GM12865 (cell line): ENCODE measurements at places on chromosomes 6 and 20.

DNA sequence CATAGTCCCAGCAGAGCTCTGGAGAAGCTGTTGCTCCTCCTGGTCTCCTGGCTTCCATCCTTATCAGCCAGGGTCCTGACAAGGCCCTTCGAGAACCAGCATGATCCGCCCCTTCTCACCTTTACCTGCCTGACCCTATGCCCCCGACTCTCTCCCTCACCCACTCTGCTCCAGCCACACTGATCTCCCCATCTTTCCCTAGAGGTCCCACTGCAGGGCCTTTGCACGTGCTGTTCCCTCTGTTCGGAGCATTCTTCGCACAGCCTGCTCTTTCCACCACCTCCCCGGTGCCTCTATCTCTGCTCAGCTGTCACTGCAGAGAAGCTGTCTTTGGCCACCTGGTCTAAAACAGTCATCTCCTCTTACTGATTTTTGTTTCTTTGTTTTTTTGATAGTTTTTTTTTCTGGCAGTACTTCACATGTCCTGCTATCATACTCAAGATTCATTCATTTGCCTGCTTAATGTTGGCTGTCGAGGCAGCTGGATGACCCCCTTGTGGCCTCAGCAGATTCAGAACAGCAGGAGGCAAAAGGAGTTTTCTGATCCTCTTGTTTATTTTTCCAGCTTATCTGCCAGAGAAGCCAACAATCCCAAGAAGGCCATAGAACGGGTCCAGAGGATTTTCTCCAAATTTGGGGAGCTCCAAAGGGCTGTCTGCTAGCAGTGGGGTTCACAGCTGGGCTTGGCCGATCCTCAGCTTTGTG, 1.6 kb upstream of the PTGIS start:
- no peak for DNase-seq

DNA sequence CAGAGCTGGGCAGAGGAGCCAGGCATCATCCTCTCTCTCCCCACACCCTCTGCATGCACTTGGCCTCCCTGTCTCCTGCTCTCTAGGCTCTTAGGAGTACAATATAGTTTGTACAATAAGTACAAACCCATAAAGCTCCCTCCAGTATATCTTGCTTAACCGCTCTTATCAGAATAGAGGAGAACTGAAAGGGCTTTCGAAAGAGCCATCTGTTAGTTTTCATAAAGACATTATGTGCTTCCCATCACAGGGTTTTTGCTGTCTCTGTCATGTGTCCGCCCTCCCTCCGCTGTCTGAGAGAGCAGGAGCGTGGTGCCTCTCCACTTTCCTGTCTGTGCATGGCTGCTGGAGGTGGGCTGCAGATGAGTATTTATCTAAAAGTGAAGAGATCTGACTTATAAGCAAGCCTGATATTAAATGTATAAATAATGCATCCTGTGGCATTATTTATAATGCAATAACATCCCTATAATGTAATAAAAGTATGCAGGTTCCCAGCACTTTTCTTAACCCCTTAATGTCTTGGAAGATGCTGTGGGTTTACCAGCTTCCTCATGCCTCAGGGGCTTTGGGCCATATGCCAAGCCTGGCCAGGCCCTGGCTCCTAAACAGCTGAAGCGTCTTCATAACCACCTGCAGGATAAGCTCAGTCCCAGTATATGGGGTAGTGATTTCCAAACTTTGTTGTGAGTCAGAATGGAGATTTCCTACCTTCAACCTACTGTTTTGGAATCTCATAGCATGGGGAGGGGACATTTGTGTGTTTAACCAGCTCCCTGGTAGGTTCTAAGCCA, 297.1 kb downstream of the DHX35 start:
- no peak for DNase-seq

GRCh38 chr20:44166008-44166407, 21.0 kb downstream of the JPH2 start:
- no peak for DNase-seq

GRCh38 chr6:138372711-138373463, 4.8 kb upstream of the SMIM28 start:
- DNase-seq = no peak

DNA sequence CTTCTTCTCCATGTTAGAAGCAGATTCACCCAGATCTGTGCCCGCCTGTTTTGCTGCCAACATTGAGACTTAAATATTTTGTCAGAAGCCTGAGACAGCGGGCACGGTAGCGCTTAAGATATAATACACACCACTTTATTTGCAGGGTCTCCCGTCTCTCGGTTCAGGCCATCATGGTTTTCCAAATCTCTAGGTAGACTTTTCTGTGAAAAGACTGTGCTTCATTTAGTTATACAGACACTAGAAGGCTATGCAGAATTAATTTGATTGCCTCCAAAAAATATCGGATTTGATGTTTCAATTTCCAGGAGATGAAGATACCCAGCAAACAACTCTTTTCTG, 598 bp downstream of the TBP start:
- DNase-seq = no peak

- DNase-seq = no peak
Observed at GRCh38 chr6:7169296-7169721, 61.5 kb downstream of the RREB1 start.

DNA sequence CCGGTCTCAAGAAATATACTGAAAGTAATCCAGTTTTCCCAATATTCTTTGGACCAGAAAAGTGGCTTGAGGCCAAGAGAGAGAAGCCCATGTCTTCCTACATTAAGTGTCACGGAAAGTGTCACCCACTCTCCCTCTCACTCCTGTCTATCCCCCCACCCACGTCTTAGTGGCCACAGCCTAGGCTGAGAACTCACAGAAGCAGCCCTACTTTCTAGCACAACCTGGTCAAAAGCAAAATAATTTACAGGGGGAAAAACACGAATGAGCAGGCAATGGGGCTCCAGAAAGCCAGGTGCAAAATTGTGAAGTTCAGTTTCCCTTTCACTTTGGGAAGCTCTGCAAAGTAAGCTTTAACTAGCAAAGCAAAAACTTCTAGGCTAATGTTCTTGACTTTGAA, 118.0 kb downstream of the OPRM1 start:
- peak; percentile 64 for DNase-seq

DNA sequence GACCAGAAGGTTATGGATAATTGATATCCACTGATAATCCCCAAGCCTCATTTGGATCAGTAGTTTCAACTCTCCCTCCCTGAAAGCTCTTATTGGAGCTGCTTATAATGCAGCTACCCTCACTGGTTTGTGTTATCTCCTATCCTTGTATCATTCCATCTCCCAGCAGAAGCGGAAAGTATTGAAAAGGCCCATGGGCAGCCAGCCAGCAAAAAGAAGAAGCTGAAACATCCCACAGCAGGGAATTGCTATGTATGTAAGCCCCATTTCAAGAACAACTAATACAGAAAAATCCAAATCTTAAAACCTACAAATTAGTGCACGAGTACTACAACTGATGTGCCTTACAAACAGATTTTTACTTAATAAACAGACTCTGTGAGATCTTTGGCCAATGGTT, 269.0 kb upstream of the ECI2 start:
- DNase-seq = no peak

DNA sequence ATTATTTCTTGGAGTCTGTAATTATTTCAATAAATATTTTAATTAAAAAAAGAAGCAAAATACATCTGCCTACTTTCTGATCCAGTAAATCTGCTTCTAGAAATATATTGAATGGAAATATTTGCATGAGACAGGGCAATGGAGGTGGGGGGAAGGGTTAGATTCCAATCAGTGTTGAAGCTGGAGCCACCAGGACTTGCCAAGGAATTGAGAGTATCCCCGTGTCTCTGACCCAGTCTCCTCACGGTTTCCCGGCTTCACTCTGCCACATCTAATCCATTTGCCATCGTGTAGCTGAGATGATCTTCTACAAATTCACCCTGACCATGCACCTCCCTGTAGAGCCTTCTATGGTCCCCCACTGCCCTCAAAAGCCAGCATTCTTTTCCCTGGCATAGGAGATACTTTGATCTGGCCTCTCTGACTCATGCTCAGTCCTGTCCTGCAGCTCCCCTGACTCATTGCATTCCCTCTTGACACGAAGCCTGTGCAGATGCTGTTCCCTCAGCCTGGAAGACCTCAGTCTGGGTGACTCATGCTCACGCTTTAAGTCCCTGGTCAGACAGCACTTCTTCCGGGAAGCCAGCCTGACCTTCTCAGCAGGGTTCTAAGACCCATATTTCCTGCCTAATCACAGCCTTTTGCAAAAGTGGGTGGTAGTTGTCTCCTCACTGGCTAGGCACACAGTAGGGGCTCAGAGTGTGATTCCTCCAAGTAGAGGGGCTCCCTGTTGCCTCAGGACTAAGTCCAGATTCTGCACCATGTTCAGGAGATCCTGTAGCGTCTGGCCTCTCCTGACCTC, 23.0 kb upstream of the FKBP1A start:
- no peak for DNase-seq

DNA sequence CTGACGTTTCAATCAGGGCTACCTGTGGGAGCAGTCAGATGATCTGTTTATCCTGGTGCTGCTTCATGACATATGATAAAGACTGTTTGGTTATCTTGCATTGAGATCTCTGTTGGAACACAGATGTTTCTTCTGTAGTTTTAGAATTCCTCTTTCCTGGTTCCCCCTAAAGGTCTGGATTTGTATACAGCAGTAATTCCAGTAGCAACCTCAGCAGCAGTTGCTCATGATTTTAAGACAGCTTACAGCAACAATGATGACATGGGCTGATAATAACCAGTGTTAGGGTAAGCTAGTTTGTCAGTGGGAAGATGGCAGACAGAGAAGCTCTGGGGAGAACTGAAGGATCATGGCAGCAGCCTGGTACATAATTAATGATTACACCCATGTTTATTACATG, 439.4 kb downstream of the PHF3 start:
- DNase-seq = no peak

GRCh38 chr20:5393218-5393870, 76.6 kb upstream of the PROKR2 start:
- DNase-seq = no peak

DNA sequence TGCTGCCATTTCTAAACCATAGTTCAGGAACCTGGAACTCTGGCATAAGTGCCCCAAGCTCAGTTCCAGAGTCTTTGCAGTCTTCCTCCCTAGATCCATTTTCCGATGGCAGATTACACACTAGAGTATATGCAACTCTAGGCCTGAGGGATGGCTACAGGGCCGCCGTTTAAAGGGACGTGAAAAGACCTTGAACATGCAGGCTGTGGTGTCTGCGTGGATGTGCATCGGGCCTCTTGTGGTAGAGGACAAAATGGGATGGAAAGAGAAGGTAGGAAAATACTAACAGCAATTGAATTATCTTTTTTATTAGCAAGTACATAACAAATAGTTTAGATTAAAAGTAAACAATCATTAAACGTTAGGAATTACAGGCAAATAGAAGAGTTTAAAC, 588.9 kb downstream of the RFPL4B start:
- DNase-seq = no peak

GRCh38 chr6:53608396-53608795, 57.2 kb downstream of the KLHL31 start:
- DNase-seq = no peak

DNA sequence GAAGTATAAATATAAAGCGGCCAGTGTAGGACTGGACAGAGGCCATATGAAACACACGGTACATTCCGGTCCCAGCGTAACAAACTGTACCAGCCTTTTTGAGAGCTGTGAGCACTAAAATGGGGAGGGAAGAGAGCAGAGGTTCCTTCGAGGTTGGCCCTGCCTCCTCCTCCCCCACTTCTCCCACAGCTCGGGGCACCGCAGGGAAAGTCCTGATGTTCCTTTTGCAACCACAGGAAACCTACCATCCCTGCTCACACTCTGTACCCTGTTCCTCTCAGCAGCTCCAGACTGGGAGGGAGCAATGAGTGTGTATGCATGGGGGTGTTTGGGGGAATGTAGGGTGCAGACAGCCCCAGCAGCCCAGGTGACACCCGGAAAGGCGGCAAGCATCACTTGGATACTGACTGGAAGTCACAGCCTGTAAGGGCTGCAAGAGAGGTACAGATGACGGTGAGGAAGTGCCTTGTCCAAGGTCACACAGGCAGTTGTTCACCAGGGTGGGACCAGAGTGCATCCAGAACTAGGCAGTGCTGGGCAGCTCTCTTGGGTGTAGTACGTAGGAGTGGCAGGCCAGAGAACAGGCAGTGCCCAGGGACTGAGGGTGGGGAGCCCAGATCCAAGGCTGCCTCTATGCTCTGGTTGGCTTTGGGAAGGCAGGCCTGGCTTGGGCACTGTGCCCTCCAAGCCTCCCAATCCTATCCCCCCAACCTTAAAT, 11.0 kb upstream of the ARMC12 start:
- DNase-seq = no peak

DNA sequence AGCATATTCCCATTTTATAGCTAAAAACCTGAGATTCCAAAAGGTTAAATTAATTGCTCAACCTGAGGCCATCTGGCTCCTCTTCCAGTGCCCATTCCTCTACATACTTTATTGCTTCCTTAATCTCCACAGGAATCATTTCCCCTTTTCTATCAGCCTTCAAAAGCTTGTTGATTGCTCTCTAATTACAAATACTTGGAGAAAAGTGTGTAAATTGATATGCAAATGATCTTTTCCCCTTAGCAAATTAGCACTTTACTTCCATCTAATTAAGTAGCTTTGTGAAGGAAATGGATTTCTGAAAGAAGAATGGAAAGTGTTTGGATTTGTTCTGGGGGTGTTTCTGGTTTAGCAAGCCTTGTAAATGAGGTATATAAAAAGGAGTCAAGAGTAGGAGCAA, 323.3 kb downstream of the GRIK2 start:
- no peak for DNase-seq

DNA sequence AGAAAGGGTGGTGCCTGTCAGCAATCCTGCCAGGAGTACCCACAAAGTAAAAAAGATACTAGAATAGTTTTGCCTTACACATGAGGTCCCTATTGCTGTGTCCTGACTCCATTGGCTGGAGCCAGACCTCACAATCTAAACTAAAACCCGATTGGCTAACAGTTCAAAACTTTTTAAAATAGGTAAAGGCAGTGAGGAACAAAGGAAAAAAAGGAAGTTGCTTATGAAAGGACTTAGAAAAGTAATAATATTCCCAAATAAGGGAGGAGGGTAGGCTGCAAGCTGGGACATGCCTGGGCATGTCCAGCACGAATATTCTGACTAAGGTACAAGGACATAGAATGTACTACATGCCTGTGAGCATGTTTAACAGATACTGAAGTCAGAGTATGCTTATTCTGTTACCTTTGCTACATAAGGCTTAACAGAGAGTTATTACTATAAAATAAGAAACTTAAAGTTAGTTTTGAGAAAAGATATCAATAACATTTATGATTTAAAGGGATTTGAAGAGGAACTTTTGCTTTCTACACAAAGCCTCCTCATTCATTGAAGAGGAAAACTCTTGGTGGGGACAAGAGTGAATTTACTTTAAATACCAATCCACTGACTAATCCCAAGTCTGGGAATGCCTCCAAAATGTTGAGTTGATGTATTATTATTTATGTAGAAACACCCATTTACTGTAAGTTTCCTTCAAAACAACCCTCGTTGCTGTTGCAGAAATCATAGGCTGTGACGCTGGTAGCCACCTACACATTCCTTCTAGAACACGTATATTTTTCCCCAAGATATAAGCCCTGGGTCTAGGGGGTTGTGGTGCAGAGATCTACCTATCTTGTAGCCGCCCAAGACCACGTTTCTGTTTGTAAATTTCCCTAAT, 8.2 kb upstream of the MTHFD1L start:
- DNase-seq = no peak

GRCh38 chr6:112800916-112801315, 453.8 kb downstream of the RFPL4B start:
- peak; percentile 10 for DNase-seq

GRCh38 chr20:32727683-32728082, 15.6 kb downstream of the COMMD7 start:
- DNase-seq = no peak
